ENCODE measurements at places on chromosomes 3 and 15.

DNA sequence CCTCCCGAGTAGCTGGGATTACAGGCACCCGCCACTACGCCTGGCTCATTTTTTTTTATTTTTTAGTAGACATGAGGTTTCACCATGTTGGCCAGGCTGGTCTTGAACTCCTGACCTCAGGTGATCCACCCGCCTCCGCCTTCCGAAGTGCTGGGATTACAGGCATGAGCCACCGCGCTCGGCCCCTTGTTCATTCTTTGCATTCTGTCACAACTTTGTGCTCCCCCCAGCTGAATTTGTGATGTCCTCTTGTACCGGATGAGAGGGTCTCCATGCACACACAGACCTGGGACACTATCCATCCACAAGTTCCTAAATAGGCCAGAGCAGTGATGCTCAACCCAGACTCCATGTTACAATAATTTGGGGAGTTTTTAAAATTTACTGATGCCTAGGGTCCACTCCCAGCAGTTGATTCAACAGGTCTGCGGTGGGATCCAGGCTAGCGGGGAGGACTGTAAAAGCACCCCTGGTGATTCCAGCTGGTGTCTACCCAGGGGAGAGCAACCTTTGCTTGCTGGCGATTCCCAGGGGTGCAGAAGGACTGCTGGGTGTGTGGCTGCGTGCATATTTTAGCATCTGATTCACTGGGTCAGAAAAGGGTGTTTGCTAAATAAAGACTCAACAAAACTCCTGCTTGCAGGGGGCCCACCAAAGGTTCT is 1.0 kb downstream of the RASSF1 start:
- no peak for DNase-seq

DNA sequence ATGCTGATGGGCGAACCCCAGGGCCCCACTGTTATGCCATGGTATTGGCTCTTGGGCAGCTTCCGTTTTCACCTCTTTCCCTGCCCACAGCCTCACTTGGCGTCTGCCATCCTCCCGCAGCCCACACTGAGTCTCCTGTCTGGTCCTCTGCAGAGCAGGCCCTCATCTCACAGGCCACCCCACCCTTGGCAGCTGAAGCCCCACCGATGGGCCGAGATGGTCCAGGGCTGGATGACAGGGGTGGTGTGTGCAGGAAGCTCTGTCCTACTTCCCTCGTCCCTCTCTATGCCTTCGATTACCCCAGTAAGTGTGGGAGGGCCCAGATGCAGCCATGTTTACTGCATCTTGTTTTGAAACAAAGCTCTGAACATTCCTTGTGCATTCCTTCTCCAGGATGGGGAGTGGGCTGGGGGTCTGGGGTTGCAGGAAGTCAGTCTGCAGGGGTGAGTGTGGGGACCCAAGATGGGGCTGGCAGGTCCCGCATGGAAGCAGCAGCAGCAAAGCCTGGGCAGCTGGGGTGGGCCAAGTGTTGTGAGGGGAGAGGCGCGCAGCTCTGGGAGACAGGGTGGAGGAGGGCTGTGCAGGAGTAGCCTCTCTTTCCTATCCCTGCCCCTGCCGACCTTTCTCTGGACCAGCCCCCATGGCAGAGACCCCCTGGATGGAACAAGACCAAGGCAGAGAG is 20.9 kb downstream of the TBC1D21 start:
- no peak for DNase-seq

GRCh38 chr3:31503456-31503855 is 29.3 kb upstream of the STT3B start:
- DNase-seq, result no peak

- no peak for DNase-seq
These were observed 72.1 kb downstream of the LRIG1 start for GRCh38 chr3:66428733-66429132.

DNA sequence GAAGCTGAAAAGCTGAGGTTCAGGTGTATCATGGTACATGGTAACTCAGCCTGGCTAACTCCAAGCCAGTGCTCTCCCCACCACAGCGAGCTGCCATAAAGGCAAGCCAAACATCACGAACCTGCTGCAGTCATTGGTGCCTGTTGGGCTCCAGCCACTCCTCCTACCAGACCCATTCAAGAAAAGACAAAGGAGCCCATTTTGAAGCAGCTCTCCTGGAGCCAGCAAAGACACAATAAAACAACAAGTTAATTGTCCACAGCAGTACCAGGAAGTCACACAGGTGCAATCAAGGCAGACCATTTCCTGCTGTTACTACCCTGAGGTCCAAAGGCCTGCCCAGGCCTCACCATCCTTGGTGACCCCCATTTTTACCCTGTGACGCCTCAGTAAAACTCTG is 77.6 kb downstream of the DAPK2 start:
- DNase-seq, result no peak

DNA sequence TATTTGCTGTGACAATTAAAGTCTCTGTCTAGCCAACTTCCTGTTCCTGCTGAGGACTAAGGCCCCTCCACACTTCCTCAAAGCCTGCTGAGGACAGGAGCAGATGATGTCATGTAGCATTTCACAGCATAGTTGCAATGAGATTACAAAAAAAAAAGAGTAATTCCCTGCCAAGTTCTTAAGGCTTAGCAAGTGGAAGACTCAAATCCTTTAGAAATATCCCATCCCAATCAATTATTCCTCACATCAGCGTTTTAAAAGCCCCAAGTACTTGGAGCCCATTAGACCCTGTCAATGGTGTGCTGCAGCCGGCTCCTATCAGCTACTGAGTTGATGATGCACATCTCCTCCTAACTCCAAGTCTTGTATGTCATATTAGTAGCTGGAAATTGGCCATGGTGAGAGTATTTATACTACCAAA is 51.7 kb downstream of the TRANK1 start:
- DNase-seq, result no peak

DNA sequence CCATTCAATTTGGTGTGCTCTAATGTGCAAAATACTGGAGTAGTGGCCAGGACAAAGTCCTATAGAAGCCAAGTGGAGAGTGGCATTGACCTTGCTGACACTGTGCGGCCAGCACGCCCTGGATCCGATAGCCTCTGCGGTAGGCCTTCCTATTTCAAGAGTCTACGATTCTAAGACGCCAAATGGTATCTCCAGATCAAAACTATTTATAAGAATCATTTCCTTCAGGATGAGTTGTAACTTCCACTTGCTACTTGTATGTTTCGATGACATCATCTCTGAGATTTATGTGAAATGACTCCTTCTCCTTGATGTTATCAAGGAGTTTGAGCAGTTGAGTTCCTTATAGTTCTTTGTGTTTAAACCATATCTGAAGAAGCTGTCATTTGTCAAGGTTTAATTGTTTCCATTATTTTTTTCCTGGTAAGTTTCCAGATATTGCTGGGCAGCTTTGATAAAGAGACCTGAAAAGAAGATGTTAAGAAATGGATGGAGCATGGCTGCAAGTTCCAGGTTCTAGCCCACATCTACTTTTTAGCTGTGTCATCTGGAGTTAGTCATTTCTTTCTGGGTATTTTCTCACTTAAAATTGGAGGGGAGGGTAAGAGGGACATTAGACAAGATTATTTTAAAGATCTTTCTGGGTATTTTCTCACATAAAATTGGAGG is 71.8 kb downstream of the TMEM44 start:
- no peak for DNase-seq

GRCh38 chr15:101669744-101670143 is 17.6 kb upstream of the TM2D3 start:
- DNase-seq, result no peak

GRCh38 chr15:69319384-69320375 is 21.0 kb downstream of the PAQR5 start:
- no peak for DNase-seq

GRCh38 chr15:69132977-69133861 is 27.2 kb upstream of the GLCE start:
- DNase-seq, result no peak

DNA sequence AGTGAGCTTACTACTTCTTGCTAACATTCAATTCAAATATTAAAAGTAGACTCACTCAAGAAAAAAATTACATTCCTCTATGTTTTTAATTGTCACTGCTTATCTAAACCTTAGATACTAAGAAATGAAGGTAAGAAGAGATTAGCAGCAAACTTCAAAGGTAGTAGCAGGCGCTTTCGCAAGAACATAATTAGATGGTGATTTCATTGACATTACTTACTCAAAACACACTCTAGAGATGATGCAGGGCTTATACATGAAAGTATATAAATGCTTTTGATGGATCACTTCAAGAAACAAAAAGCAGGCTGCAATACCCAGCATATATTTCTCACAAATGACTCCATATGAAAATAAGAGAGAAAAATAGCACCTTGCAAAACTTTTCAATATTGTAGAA is 86.8 kb downstream of the FSIP1 start:
- DNase-seq, result no peak

GRCh38 chr15:94193906-94194305 is 37.5 kb upstream of the MCTP2 start:
- DNase-seq, result no peak

DNA sequence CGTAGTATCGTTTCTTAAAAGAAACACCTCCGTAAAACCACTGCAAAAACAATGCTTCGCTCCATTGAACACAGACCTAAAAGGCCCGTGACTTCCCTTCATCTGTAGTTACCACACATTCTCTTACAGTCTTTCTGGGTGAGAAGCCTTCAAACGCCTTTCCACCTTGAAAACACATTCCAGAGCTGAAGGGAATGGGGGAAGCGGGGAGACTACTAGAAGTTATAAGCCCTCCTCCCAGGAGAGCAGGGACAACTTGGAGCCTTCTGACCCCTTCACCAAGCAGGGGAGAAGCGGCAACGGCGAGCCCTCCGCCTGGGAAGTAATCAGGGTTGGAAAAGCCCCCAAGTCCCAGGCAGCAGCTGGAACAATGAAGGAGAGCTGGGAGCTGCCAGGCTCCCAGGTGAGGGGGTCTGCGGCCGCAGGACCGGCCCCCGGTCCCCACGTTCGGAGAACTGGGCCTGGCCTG is 461 bp downstream of the SECISBP2L start:
- DNase-seq, result peak; percentile 57

GRCh38 chr3:114331007-114331406 is 37.2 kb downstream of the TIGIT start:
- DNase-seq, result no peak

DNA sequence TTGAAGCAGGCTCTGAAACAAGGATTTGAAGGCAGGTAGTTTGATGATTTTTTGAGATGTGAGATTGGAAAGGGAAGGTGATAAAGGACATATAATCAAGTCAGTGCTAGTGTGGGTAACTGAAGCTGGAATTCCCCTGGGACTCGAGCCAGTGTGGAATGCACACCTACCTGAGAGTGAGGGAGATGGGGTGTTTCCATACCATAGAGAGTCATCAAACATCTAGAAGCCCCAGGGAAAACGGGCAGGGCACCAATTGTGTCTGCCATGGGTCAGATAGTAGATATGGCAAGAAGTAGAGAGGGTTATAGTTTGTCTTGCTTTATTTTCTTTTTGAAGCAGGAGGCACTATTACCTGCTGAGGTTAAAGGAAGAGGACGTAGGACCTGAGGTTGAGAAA is 120.0 kb downstream of the SSR3 start:
- DNase-seq, result no peak

- no peak for DNase-seq
These were observed 3.2 kb downstream of the NEIL1 start for GRCh38 chr15:75349851-75350588.
